ENCODE measurements at places on chromosomes 5 and 9. TPM values are rescaled to one million over a fixed set of nuclear protein-coding genes. Genes with fewer than 3 reads are reported as not detected.

The IFNB1 gene
- total RNA-seq: not detected

The MARCOL gene
- total RNA-seq: not detected

The SPINK6 gene
- total RNA-seq: not detected

The NR5A1 gene
- not detected for total RNA-seq

The CTSV gene
- 9.3 TPM for total RNA-seq

The C9orf72 gene
- total RNA-seq: 70.9 TPM

The SEMA5A gene
- 69.0 TPM for total RNA-seq

The SIL1 gene
- 37.3 TPM for total RNA-seq

The ACSL6 gene
- 73.4 TPM for total RNA-seq

The SMIM3 gene
- total RNA-seq: 7.3 TPM

The ANGPTL2 gene
- 26.6 TPM for total RNA-seq

The C9orf153 gene
- total RNA-seq: 1.2 TPM

The PFN3 gene
- not detected for total RNA-seq

The SLC6A18 gene
- total RNA-seq: not detected

The MSX2 gene
- 0.82 TPM for total RNA-seq

The TMOD1 gene
- 13.4 TPM for total RNA-seq

The COL15A1 gene
- 92.2 TPM for total RNA-seq

The DRD1 gene
- total RNA-seq: 6.8 TPM

The DDX31 gene
- 15.8 TPM for total RNA-seq

The F2RL2 gene
- 4.0 TPM for total RNA-seq

The OBP2A gene
- not detected for total RNA-seq

The ST8SIA4 gene
- 16.4 TPM for total RNA-seq

The MAP1B gene
- 748 TPM for total RNA-seq

Measured in camera-type eye (tissue), 1 donor.